ENCODE measurements at places on chromosomes 4 and X. TPM values are rescaled to one million over a fixed set of nuclear protein-coding genes. Genes with fewer than 3 reads are reported as not detected.

DNA sequence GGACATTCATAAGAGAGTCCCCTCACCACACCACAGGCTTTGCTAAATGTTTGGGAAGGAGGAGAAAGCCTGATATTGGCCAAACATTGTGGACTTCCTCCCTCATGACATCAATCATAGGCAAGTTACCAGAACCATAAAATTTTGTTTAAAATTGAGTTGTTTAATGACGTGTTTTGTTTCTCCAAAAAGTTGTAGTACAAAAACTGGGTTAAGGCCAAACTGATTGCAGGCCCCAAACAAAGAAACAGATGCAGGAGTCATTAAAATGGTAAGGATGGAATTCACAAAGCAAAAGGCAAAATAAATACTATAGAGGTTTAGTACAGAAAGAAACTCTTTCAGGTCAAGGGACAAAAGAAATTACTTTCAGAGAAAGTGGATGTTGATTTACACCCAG is 3.9 kb upstream of the ODAM start:
- no peak overlapping the region for H3K27ac ChIP-seq
- H3K36me3 ChIP-seq: no peaks in the 10 kb centered on the region
- no peaks in the 10 kb centered on the region for H3K4me1 ChIP-seq
- H3K27me3 ChIP-seq: no peaks in the 10 kb centered on the region
- DNase-seq: no peak

Gene KDM5C
- 52.0 TPM for total RNA-seq

- no peaks in the 10 kb centered on the region for H3K27me3 ChIP-seq
- no peaks in the 10 kb centered on the region for H3K4me1 ChIP-seq
- H3K27ac ChIP-seq: no peak overlapping the region
- no peaks in the 10 kb centered on the region for H3K36me3 ChIP-seq
Observed at GRCh38 chr4:88446124-88446523, 10.8 kb upstream of the HERC5 start.

DNA sequence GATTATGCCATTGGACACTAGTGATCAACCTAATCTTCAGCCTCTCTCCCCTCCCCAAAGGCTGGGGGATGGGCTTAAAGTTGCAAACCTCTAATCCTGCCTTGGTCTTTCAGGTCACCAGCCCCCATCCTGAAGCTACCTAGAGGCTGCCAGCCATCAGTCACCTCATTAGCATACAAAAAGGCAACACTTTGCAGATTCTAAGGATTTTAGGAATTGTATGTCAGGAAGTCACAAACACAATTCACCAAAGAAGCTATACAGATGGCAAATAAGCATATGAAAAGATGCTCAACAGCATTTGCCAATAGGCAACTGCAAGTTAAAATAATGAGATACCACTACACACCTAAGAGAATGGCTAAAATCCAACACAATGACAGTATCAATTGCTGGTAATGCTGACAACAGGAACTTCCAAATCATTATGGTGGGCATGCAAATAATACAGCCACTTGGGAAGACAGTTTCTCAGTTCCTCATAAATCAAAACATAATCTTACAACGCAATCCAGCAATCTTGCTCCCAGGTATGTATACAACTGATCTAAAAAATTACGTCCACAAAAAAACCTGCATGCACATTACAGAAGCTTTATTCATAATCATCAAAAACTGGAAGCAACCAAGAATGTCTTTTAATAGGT is 9.0 kb upstream of the PIM2 start:
- DNase-seq: no peak
- no peaks in the 10 kb centered on the region for H3K4me1 ChIP-seq
- no peak overlapping the region for H3K27ac ChIP-seq

DNA sequence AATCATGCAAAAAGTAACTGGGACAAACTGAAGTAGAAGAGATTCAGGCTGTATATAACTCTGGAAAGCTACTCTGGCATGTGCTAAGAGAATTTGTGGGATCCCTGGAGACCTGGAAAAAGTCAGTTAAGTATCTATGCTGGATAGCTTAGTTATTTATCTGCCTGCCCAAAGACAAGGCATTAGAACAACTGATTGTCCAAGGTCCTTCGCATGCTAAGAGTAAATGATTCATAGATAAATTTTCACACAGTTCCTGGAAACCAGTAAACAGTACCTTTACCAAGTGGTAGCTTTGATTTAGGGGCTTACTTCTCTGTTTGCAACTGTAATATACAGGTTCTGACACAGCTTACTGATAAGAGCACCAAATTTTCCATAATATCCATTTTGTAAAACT is 104.8 kb downstream of the ATP11C start:
- no peak overlapping the region for H3K4me3 ChIP-seq
- H3K36me3 ChIP-seq: no peaks in the 10 kb centered on the region
- no peak overlapping the region for H3K27ac ChIP-seq
- H3K4me1 ChIP-seq: no peaks in the 10 kb centered on the region
- no peaks in the 10 kb centered on the region for H3K27me3 ChIP-seq

- no peak overlapping the region for H3K4me3 ChIP-seq
- no peaks in the 10 kb centered on the region for H3K27me3 ChIP-seq
- no peaks in the 10 kb centered on the region for H3K36me3 ChIP-seq
- H3K27ac ChIP-seq: no peak overlapping the region
Observed at GRCh38 chr4:8422327-8422726, 18.2 kb downstream of the ACOX3 start.

Gene CFAP47
- 0.09 TPM for total RNA-seq

DNA sequence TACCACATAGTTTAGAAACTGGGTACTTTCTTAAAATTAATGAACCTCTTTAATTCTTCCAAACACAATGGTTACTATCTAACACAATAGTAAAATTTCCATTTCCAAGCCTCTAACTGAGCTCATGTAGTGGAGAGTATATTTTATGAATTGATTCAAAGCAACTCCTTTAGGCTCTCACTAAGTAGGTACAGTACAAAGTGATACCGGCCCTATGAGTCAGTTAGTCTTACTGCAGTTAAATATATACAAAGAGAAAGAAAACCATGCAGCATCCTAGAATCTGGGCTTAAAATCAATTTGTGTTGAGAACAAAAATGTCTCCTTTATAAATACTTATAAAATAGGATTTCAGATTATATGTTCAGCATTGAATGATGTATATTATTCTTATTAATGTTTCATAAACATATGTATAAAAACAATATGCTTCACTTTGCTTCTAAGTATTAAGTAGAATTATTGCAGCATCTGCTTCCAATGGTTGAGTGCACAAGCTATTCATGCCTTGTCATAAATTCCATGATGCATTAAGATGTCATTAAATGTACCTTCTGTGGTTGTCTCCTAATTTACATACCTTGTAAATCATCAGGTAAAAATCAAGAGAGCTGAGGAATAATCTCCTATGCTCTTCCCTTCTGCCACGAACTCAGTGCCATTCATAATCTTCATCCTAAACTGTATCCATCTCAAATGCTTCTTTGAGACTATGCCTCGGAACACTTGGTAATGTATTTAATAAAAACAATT is 1037.8 kb downstream of the STPG2 start:
- no peak overlapping the region for H3K4me3 ChIP-seq
- DNase-seq: no peak
- H3K27me3 ChIP-seq: no peaks in the 10 kb centered on the region
- no peaks in the 10 kb centered on the region for H3K4me1 ChIP-seq

Gene FGF16
- total RNA-seq: not detected

Gene ANXA10
- 10.1 TPM for total RNA-seq

DNA sequence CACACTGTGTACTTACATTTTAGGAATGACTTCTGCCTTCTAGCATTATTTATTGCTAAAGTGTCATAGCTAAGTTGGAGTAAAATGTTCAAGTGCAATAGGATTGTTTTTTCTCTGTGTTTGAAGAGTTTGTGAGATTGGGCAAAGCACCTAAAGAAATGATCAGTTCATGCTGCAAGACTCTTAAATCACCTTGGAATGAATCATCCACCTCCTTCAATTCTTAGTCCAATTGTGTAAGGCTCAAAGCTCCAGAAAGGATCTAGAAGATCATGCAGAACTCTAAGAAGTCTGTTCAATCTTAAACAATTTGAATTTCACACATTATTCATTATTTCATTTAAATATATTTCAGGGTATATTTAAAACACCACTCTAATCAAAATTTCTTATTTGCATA is 137.1 kb downstream of the AMELX start:
- H3K36me3 ChIP-seq: no peaks in the 10 kb centered on the region
- no peaks in the 10 kb centered on the region for H3K4me1 ChIP-seq
- no peak overlapping the region for H3K4me3 ChIP-seq
- H3K27ac ChIP-seq: no peak overlapping the region
- DNase-seq: no peak
